ENCODE measurements at places on chromosomes 3 and 15.
A peak's percentile ranks its signal among the peaks of the same experiment; 100 is the strongest.

GRCh38 chr15:59011262-59011952 lies 23.9 kb downstream of the RNF111 start:
- DNase-seq = no peak

GRCh38 chr3:51799879-51800749 lies 21.1 kb upstream of the IQCF6 start:
- peak; percentile 16 for DNase-seq

DNA sequence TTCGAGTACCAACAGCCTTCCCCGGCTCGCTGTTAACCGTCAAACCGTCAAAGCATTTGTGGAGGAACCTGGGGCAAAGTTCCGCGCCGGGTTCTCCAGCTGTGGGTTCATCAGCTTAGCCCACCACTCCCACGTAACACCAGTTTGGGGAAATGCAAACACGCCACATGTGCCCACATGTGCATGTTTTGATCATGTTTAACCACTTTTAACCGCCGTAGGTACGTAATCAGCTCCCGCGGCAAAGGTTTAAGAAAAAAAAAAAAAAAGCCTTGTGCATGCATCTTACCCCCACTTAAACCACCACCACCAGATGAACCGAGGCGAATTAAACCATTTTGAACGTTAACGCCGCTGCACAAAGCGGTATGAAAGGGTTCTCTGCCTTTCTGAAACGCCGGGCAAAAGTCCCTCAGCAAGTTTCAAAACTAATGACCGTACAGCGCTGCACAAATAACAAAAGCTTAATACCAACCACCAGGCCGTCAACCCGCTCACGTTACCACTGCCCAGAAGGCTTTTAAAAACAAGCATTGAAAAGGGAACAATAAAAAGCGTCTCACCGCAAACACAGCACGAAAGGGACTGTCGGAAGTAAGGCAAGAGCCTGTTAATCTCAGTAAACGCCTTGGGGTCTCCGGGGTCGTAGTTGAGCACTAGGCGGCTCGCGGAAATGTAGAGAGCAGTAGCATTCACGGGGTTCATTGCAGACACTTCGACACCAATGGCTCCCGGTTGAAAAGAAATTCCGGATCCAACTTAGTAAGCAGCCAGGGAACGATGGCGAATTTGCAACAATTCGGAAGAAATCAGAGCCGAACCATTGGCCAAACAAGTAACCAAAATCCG lies 1.5 kb downstream of the MSL2 start:
- DNase-seq = no peak

GRCh38 chr3:172285844-172286243 lies 162.4 kb downstream of the GHSR start:
- DNase-seq = no peak

DNA sequence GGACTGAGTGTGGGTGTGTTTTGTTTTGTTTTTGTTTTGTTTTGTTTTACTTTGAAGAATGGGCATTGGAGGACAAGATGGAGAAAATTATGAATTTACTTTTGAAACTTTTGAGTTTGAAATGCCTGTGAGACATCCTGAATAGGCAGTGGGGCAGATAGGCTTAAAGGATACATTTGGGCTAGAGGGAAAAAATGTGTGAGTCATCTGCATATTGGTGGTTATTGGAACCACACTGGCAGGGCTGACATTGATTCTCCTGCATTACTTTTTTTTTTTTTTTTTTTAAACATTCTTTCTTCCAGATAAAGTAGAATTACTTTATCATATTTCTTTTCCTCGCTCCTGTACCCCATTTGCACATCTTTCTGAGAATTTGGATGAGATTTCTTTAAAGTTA lies 56.1 kb downstream of the CALML4 start:
- no peak for DNase-seq

DNA sequence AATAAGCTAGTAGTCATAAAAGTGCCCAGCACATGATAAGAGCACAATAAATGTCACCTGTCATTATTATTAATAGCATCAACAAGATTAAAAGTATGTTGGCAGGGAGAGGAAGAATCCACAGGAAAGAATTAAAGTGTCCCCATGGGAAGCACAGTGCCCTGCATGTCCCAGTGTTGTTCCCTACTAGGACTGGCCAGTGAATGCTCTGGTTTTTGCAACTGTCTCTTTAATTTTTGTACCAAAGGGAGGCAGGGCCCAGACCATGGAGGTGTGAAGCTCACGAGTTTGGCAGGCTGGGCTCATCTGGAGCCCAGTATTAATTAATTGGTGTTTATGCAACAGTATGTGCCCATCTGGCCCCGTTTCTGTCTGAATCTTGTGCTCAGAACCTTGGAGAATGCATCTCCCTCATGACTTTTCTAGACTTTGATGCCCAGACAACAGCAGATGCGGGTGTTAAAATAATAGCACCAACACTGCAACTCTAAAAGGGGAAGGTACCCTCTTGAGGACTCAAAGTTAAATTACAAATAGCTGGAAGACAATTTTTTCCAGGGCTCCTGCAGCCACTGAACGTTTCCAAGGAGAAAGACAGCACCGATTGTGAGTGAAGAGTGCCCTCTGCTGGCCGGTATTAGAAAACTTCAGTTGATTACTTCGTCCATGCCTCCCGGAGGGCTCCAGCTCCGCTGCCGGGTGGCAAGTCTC lies 71.9 kb upstream of the SPATA12 start:
- DNase-seq = peak; percentile 85

DNA sequence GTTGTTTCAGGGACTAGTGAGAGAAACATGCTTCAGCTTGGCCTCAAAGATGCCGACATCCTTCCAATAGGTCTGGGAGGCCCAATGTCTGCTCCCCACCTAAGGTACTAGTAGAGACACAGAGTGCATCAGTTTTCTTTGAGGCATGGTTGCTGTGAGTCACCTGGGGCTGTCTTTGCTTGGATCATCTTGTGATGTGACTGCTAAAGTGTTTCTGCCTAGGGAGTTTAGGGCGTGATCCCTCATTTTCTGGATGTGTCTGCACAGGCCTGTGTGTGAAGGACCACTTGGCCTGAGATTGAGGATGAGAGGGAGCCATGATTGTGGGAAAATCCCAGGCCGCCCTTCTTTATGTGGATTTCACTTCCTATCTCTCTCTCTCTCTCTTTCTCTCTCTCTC lies 4.8 kb downstream of the GASK1A start:
- no peak for DNase-seq

DNA sequence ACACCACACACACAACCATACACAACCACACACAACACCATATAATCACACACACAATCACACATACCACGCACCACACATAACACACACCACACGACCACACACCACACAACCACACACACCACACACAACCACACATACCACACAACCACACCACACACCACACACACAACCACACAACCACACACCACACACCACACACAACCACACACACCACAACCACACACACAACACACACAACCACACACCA lies 24.2 kb downstream of the CPN2 start:
- DNase-seq = no peak

GRCh38 chr3:194514626-194515025 lies 27.8 kb upstream of the ATP13A3 start:
- no peak for DNase-seq

DNA sequence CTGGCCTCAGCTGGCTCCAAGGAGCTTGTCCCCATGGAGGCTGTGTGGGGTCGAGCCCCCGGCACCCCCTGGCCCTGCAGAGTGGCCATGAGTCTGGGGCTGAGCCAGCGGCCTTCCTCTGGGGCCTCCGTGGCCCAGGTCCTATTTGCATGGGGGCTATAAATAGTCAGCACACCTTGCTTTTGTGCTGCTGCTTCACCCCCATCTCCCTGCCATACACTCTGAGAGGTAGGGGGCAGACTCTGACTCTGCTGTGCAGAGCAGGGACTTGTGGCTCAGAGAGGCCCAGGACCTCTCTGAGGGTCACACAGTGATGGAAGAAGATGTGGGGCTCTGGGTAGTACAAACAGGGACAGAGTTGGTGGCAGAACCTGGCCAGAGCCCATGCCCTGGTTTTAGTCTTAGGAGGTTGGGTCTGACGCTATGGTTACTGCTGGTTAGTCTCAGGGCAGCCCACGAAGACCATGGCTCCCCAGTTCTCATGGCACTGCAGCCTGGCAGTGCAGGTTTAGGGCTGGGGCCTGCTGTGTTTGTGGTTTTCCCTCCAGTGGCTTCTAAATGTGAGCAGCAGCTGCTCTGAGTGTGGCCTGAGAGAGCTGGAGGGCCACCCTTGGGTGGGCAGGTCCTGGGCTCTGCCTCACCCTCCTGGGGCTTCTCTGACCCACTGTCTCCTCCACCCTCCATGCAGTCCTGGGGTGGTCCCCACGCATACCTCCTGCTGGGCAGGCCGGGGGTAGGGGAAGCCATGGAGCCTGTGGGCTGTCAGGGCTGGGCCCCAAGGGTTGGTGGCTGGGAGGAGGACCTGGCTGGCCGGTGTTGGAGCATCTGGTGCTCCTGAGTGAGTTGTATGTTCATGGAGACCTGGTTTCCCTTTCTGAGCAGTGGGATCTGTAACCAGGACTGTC lies 13.6 kb downstream of the PRKCD start:
- no peak for DNase-seq

DNA sequence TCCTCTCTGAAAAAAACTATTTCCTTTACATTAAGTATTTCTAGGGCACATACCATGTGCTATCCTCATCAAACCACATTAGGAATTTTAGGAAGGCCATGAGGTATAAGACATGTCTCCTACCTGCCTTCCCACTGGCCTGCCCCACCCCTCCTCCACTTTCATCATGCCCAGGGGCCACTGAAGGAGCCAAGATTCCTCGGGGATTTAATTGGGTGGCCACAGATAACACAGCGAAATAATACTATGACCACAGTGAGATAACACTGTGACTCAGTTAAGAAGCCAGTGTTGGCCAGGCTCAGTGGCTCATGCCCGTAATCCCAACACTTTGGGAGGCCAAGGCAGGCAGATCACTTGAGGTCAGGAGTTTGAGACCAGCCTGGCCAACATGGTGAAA lies 9.8 kb upstream of the BMF start:
- no peak for DNase-seq

DNA sequence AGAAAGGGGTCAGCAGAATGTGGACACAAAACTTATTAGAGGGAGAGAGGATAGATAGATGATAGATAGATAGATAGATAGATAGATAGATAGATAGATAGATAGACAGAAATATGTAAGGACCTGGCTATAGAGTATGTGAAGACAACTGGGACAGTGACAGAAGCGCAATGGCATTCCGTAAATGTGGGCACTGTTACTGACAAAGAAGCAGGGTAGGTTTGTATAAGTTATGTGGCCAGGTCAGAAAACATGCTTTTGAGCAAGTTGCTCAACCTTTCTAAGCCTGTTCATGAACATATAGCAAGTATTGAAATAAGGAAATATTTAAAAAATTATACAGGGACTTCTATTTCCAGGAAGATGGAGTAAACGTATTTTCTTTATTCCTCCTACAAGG lies 17.3 kb upstream of the SNTN start:
- no peak for DNase-seq

GRCh38 chr3:151987893-151988292 lies 114.5 kb downstream of the SUCNR1 start:
- DNase-seq = no peak

GRCh38 chr3:52891164-52891563 lies 6.2 kb downstream of the STIMATE start:
- DNase-seq = no peak
